H7 (cell line): ENCODE measurements at places on chromosomes 16 and 17. TPM values are rescaled to one million over a fixed set of nuclear protein-coding genes. Genes with fewer than 3 reads are reported as not detected.

GRCh38 chr16:934178-934577 is 36.6 kb downstream of the LMF1 start:
- no peak for DNase-seq

- DNase-seq, result no peak
These were observed 14.7 kb downstream of the ALOX15B start for GRCh38 chr17:8053600-8053999.

Gene TAT
- total RNA-seq, result not detected in 2 replicates

Gene OR4D1
- total RNA-seq, result 0.03 and 0.22 TPM in 2 replicates

Gene TMC5
- 1.0 and 1.7 TPM in 2 replicates for total RNA-seq

Gene MRPL45
- 81.3 and 99.2 TPM in 2 replicates for total RNA-seq
